Suprapubic skin (tissue), 4 donors: ENCODE measurements at places on chromosomes 12 and 14. TPM values are rescaled to one million over a fixed set of nuclear protein-coding genes. Genes with fewer than 3 reads are reported as not detected.

Gene C1QL4
- 1.2 TPM for total RNA-seq

Gene INHBC
- not detected for total RNA-seq

Gene TMPRSS12
- total RNA-seq, result not detected

Gene TAS2R10
- total RNA-seq, result 0.70 TPM

Gene UTP20
- total RNA-seq, result 11.2 TPM

Gene HSPB8
- total RNA-seq, result 112 TPM
